Uterus (tissue), 4 donors: ENCODE measurements at places on chromosomes 3 and 15. TPM values are rescaled to one million over a fixed set of nuclear protein-coding genes. Genes with fewer than 3 reads are reported as not detected.

DNA sequence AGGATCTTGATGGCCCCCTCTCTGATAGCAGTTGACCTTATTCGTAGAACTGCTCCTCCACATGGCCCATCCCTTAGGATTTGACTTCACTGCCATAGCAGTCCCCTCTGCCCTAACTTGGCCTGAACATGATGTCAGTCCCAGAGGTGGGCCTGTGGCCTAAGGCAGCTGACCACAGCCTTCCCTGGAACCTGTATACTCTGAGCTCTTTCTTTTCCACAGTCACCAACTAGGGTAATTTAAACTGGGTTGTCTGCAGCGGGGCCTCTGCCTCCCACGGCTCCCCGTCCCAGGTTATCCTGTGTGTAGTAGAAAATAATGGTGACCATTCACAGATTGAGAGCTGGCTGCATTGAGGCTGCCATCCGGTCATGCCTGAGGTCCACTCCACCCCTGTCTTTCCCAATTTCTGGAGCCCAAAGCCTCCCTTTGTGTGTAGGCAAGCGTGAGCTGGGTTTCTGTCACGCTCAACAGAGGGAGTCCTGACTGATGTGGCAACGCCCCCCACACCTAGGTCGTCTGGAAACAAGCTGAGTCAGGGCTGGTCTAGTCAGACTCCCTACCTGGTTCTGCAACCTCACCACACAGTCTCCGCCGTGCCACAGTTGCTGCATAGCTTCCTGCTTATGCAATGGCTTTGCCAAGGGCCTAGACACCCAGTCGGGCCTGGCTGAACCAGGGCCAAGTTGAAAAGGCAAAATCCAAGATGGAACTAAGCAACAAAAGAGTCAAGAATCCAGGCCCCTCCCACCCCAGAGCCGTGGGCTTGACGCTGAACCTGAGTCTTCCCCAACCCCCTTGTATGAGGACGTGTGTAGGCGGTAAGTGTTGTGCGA is 284.5 kb downstream of the XXYLT1 start:
- no peak for DNase-seq

DNA sequence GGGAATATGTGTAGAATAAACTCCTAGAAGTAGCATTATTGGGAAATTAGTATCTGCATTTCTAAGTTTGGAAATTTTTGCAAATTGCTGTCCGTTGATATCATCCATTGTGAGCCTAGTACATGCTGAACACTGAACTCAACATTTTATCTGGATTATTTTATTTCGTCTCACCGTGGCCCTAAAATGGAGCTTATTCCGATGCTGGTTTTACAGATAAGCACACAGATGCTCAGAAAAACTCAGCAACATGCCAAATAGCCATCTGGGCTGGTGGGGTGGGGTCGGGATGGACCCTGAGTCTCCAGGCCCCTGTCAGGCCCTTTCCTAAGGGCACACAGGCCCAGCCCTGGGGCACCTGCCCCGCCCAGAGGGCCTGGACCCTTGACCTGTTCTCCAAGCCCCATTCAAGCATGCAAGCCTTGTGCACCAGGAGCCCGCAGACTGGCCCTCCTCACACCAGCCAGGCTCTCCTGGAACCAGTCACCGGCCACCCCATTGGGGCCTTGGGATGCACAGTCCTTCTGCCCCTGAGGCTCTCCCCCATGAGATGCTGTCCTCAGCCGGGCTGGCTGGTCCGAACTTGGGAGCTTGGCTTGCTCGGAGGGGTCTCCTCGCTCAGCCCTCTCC is 20.7 kb upstream of the KLF13 start:
- DNase-seq: no peak

GRCh38 chr15:70521576-70522322 is 241.6 kb downstream of the UACA start:
- no peak for DNase-seq

DNA sequence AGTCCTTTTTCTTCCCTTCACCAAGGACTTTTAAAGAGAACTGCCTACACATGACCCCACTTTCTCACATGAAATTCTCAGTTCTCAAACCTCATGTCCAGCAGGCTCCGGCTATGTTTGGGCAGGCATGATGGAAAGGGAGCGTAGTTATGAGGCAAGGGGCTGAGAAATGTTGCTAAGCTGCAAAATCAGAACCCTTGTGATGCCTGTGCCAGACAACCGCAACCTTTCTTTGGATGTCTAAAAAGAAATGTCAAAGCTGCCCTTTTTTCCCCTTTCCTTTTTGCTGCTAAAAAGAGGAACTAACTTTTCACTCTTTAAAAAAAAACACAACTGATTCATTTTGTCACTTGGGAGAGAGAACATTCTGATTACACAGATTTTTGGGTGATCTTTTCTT is 19.2 kb downstream of the GNB4 start:
- DNase-seq: no peak

- no peak for DNase-seq
Observed at GRCh38 chr3:38493031-38493430, 3.1 kb upstream of the EXOG start.

- DNase-seq: no peak
Observed at GRCh38 chr3:55159016-55159415, 231.2 kb upstream of the LRTM1 start.

GRCh38 chr3:167780214-167780883 is 44.8 kb downstream of the SERPINI1 start:
- DNase-seq: no peak

DNA sequence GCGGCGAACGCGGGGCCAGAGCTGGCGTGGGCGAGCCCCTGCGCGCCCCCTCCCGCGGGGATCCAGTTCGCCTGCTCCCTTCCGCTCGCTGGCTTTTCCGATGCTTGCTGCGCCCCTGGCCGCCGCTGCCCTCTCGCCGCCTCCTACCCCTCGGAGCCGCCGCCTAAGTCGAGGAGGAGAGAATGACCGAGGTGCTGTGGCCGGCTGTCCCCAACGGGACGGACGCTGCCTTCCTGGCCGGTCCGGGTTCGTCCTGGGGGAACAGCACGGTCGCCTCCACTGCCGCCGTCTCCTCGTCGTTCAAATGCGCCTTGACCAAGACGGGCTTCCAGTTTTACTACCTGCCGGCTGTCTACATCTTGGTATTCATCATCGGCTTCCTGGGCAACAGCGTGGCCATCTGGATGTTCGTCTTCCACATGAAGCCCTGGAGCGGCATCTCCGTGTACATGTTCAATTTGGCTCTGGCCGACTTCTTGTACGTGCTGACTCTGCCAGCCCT is 721 bp downstream of the P2RY1 start:
- peak; percentile 21 for DNase-seq

GRCh38 chr3:189726277-189726676 is 95.1 kb downstream of the TP63 start:
- DNase-seq: no peak

DNA sequence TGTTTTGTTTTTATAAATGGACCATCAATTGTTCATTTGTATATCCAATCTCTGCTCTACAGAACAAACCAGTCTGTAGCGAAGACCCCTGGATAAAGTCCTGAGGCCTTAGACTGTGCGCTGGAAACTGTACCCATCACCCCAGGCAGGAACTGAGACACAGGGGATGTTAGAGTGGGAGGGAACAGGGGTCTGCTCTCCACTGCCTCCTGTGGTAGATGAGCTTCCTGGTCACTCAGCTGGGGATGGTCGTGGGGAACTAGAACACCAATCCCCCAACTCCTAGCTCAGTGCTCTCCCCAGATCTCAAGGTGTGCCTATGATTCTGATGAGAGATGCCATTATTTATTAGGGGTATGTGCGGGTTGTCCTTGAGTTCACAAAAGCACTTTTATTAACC is 340.2 kb upstream of the IGF1R start:
- DNase-seq: no peak

- DNase-seq: no peak
Observed at GRCh38 chr3:115825046-115825445, 201.7 kb downstream of the GAP43 start.

DNA sequence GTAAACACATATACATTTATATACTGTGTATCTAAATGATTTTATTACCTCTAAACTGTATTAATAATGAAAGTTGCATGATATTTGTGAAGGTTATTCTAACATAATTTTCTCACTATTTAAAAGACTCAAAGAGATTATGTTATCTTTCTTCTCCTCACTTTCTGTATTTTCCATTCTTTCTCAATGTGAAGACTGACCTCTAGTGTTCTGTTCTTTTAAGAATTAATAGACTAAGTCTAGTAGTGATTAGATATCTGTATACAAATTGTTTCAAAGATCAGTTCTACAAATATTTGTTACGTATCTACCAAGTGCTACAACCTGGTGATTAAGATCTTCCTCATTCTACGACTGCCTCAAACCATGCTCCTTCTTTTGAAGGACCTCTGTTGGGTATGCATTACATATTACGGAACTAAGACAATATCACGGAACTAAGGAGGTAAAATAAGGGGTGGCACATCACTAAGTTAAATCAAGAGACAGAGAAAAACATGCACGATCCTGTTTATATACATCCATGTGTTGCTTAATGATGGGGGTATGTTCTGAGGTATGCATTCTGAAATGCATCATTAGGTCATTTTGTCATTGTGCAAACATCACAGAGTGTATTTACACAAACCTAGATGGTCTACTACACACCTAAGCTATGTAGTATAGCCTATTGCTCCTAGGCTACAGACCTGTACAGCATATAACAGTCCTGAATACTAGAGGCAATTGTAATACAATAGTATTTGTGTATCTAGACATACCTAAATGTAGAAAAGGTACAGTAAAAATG is 161.5 kb upstream of the KBTBD8 start:
- no peak for DNase-seq

DNA sequence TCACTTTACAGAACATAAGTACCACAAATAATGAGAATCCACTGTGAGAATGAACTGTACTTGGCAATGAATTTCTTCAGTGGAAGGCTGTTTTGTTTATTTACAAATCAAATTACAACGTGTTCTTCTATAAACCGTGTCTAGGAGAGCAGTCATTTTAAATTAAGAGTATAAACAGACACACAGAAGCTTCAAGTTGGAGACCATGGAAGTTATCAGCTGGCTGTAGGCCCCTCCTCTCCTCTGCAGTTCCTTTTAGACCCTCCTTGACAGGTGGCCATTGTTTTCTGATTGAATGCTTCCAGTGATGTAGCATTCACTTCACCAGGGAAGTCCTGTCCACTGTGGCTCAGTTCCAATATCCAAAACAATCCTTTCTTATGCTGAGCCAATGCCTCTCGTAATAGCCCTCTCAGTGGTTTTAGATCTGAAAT is 7.3 kb upstream of the MAPK6 start:
- DNase-seq: no peak

GRCh38 chr3:151557068-151557840 is 96.4 kb upstream of the IGSF10 start:
- no peak for DNase-seq

GRCh38 chr15:57216288-57216687 is 160.0 kb upstream of the CGNL1 start:
- no peak for DNase-seq

DNA sequence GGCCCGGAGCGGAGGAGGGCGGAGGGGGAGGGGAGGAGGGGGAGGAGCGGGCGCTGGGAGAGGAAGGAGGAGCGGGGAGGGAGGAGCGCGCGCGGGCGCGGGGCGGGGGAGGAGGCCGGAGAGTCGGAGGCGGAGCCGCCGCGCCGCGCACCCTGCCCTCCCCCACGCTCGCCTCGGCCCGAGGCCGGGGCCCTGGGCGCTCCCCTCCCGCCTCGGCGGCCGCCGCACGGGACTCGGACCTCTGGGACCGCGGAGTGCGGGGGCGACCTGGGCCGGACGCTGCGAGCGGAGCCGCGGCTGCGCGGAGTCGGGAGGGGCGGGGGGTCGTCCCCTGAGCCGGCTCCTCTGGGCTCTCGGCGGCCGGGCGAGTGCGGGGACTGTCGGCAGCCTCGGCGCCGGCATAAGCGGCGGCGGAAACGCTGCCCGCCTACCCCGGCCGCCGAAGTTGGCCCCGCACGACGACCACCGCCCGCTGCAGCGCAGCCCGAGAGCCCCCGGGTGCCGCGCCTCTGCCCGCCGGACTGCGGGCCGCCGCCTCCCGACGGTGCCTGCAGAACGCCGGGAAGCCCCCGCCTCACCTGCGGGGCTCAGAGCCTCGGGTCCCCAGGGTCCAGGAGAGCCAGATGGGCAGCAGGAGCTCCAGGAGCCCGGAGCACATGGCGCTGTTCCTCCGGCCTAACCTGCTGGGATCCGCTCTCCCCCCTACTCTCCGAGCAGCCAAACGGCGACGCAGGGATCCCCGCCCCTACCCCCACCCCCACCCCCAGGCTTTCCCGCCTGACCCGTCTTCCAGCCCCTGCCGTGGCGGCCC is 406 bp upstream of the GABRB3 start:
- peak; percentile 16 for DNase-seq

GRCh38 chr3:187822402-187822801 is 77.1 kb upstream of the BCL6 start:
- DNase-seq: no peak

DNA sequence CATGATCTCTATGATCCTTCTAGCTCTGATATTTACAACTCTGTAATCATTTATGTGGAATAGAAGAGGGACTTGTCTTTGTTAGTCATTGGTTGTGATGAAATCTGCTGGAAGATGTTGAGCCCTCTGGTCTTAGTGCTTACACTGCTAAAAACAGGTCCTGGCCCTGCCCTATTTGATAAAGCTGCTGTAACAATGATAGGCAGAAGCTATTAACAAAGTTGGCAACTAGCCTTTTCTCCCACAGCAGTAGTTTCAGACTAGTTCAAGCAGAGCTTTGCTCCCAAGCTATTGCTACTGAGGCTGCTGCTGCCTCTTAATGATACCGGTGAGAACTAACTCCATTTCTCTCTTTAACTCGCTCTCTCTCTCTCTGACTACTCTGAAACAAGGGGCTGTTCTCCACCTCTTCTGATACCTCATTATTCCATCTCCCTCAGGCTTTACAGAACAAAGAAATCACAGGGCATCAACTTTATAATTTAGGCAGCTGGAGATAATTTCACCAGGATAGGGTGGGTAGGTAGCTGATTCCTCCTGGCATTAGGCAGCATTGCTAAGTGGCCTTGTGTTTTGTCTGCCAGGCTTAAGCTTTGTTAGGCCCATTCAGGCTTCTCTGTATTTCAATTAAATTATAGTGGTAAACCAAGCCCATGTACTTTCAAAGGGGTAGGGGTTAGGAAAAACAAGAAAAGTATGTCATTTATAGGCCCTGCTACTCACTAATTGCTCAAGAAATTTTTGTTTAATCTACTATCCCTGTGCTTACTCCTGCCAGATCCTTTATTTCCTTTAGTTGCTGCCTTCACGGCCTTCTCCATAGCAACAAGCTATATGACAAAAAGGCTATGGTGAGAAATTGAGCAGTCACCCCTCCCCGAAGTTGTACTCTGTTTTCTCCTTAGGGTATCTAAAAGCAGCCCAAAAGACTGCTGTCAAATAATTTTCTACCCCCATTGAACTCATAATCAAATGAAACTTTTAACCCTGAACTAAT is 139.6 kb downstream of the RBPMS2 start:
- peak; percentile 68 for DNase-seq

LYSMD4 gene
- 19.3 TPM for total RNA-seq

RPL14 gene
- 850 TPM for total RNA-seq

TUSC7 gene
- not detected for total RNA-seq

FGF7 gene
- total RNA-seq: 91.7 TPM

EOMES gene
- total RNA-seq: 0.82 TPM

OSTN gene
- not detected for total RNA-seq

AMT gene
- total RNA-seq: 12.5 TPM

PRSS50 gene
- total RNA-seq: 0.21 TPM

SLC9C1 gene
- total RNA-seq: not detected

CYP11A1 gene
- total RNA-seq: 1.1 TPM

CMC1 gene
- total RNA-seq: 2.0 TPM

MYO5A gene
- total RNA-seq: 10.3 TPM
